Heart left ventricle (tissue), 16 donors: ENCODE measurements at places on chromosomes 2 and 18.

DNA sequence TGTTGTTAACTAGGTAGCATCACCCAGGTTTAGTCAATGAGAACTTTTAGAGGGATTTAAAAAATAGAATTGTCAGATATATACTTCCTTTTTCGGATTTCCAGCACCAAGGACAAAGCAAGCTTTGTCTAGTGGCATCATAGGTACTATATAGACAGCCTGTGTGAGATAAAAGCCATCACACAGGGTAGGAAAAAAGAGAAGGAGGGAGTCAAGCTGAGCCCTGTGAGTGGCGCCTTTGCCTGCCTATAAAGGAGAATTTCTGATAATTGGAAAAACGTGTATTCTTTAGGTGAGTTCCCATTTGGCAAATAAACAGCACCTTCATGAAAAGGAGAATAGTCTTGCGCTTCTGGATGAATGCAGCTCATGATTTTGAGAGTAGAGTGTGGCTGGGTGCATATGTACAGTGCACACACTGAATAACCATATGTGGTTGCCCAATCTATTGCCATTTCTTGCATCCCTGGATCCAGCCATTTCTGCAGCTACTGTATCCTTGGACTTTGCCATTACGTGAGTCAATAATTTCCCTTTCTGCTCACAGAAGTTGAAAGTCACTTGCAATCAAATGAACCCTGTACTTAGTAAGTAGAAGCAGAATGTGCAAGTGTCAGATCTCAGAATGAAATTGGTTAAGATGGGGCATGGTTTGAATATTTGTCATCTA is 559.9 kb upstream of the MEX3C start:
- no peaks in the 10 kb centered on the region for H3K27me3 ChIP-seq
- no peak overlapping the region for H3K4me3 ChIP-seq
- no peak for DNase-seq
- H3K36me3 ChIP-seq: no peaks in the 10 kb centered on the region
- no peak overlapping the region for H3K27ac ChIP-seq

DNA sequence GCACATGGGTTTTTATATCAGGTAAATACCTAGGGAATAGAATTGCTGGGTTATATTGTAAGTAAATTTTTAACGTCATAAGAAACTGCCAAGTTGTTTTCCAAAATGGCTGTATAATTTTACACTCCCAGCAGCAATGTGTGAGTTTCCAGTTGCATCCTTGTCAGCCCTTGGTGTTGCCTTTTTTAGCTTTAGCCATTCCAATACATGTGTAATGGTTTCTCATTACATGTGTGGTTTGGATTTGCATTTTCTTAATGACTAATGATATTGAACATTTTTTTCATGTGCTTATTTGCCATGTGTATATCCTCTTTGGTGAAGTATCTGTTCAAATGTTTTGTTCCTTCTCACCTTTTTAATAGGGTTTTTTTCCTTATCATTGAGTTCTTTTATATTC is 70.8 kb downstream of the ABI2 start:
- no peak for DNase-seq
- no peaks in the 10 kb centered on the region for H3K27me3 ChIP-seq
- H3K4me3 ChIP-seq: no peak overlapping the region
- H3K4me1 ChIP-seq: no peaks in the 10 kb centered on the region

GRCh38 chr2:196563876-196564275 is 75.6 kb upstream of the CCDC150 start:
- H3K27me3 ChIP-seq: no peaks in the 10 kb centered on the region
- no peak for DNase-seq
- H3K4me3 ChIP-seq: no peak overlapping the region
- H3K4me1 ChIP-seq: peaks cover 5% of the 10 kb centered on the region
- H3K36me3 ChIP-seq: no peaks in the 10 kb centered on the region
- no peak overlapping the region for H3K27ac ChIP-seq

- no peaks in the 10 kb centered on the region for H3K36me3 ChIP-seq
- no peaks in the 10 kb centered on the region for H3K27me3 ChIP-seq
- H3K4me3 ChIP-seq: no peak overlapping the region
- H3K27ac ChIP-seq: peak overlapping the region; percentile 61
These were observed 26.8 kb upstream of the SP3 start for GRCh38 chr2:173991856-173992588.

- DNase-seq: no peak
- no peak overlapping the region for H3K4me3 ChIP-seq
- no peaks in the 10 kb centered on the region for H3K27me3 ChIP-seq
- H3K27ac ChIP-seq: no peak overlapping the region
These were observed 9.0 kb upstream of the HIBCH start for GRCh38 chr2:190328573-190329147.

- H3K27me3 ChIP-seq: no peaks in the 10 kb centered on the region
- no peaks in the 10 kb centered on the region for H3K4me1 ChIP-seq
- DNase-seq: no peak
- no peak overlapping the region for H3K4me3 ChIP-seq
These were observed 325.8 kb downstream of the DYSF start for GRCh38 chr2:71778936-71779773.

DNA sequence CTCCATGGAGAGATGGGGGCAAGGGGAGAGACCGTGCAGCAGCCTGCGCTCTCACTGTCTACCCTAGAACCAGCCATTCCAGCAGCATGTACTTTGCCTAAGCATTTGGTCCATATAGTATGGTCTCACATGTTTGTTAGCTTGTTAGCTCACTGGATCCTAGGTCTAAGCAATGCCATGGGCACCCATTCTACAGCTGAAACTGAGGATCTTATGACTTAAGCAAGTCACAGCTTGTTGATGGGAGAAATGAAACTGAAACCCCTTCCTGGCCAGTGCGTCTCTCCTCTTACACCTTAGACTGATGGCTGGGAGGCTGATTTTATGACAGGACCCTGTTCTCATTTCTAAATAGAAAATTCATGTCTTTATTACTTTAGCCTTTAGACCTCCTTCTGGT is 90.1 kb downstream of the EPAS1 start:
- peaks cover 36% of the 10 kb centered on the region for H3K4me1 ChIP-seq
- no peak overlapping the region for H3K27ac ChIP-seq
- H3K27me3 ChIP-seq: no peaks in the 10 kb centered on the region
- peaks cover 62% of the 10 kb centered on the region for H3K36me3 ChIP-seq
- H3K4me3 ChIP-seq: no peak overlapping the region

DNA sequence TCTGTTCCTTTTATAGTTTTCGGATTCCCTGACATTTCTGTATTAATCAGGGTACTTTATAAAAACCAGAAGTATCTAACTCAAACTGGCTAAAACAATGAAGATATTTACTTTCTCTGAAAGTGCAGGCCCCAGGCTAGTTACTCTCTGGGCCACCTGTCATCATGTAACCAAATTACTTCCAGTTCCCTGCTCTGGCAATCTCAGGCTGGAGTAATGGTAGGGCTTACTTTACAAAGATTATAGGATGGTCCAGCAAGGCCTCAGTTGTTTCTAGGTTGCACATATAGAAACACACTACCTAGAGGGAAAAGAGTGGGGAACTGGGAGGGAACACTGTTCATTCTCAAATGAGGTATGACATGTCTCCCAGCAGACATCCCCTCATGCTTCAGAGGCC is 74.8 kb downstream of the CHST9 start:
- H3K27me3 ChIP-seq: no peaks in the 10 kb centered on the region
- DNase-seq: no peak
- H3K4me1 ChIP-seq: no peaks in the 10 kb centered on the region
- no peak overlapping the region for H3K27ac ChIP-seq
- no peak overlapping the region for H3K4me3 ChIP-seq
- H3K36me3 ChIP-seq: no peaks in the 10 kb centered on the region

DNA sequence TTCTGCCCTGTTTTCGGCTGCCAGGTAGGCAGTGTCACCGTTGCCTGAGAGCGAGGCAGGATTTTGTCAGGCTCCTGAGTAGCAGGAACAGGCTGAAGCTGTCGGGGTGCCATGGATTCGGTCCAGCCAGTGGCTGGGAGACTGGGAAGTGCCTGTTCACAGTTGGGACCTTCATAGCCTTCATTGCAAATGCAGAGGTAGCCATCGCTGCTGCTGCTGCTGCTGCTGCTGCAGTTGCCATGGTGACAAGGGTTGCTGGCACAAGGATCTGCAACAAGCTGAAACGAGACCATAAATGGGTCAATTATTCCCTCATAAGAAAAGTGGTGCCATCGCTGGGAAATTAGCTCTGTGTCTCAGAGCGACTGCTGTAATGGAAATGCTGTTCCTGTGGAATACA is 122.7 kb downstream of the DNER start:
- no peaks in the 10 kb centered on the region for H3K27me3 ChIP-seq
- H3K4me3 ChIP-seq: no peak overlapping the region
- DNase-seq: no peak
- no peak overlapping the region for H3K27ac ChIP-seq

DNA sequence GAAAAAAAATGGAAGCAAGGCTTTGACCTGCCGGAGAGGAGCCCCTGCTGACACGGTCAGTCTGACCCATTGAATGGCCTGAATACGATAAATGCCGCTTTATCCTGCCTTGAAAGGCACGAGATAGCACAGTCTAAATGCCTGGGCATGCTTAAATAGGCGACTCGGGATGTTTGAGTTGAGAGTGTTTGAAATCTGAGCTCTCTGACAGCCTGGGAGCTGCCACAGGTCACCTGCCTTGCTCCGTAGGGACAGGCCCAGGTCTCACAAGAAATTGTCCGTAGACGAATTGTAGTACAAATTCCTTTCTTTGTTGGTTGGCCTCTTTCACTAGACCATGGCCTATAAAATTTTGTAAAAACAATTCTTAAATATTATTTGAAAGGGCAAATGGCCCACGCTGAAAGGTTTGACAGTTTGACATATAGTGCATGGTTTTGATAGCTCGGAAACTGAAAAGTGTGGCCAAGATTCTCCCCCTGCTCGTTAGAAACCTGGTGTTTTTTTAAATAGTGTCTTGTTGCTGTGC is 72.8 kb downstream of the MEIS1 start:
- peaks cover 22% of the 10 kb centered on the region for H3K4me1 ChIP-seq
- no peak for DNase-seq
- no peaks in the 10 kb centered on the region for H3K27me3 ChIP-seq
- no peak overlapping the region for H3K4me3 ChIP-seq
- no peaks in the 10 kb centered on the region for H3K36me3 ChIP-seq

DNA sequence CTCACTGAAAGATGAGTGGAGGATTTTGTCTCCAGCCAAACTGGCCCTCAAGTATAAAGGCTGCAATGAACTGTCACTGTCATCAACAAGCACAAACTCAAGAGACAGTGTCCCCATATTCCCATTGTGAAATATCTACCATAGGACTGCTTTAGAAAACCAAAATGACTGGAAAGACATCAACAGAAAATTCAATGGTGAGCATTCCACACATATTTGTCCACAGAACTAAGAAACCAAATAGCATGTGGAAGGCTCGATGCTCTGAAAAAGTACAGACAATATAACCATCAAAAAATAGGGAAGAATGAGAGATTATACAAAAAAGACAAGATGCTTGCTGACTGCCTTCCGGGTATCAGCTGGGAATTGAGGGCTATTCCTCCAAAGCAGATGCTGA is 37.6 kb downstream of the TGFBRAP1 start:
- H3K4me1 ChIP-seq: peaks cover 5% of the 10 kb centered on the region
- H3K36me3 ChIP-seq: no peaks in the 10 kb centered on the region
- DNase-seq: no peak
- no peaks in the 10 kb centered on the region for H3K27me3 ChIP-seq
- H3K27ac ChIP-seq: no peak overlapping the region

GRCh38 chr18:29648891-29649290 is 1393.7 kb downstream of the DSC3 start:
- H3K36me3 ChIP-seq: no peaks in the 10 kb centered on the region
- no peak overlapping the region for H3K4me3 ChIP-seq
- H3K27me3 ChIP-seq: no peaks in the 10 kb centered on the region
- no peak for DNase-seq
- H3K27ac ChIP-seq: no peak overlapping the region
- H3K4me1 ChIP-seq: no peaks in the 10 kb centered on the region

DNA sequence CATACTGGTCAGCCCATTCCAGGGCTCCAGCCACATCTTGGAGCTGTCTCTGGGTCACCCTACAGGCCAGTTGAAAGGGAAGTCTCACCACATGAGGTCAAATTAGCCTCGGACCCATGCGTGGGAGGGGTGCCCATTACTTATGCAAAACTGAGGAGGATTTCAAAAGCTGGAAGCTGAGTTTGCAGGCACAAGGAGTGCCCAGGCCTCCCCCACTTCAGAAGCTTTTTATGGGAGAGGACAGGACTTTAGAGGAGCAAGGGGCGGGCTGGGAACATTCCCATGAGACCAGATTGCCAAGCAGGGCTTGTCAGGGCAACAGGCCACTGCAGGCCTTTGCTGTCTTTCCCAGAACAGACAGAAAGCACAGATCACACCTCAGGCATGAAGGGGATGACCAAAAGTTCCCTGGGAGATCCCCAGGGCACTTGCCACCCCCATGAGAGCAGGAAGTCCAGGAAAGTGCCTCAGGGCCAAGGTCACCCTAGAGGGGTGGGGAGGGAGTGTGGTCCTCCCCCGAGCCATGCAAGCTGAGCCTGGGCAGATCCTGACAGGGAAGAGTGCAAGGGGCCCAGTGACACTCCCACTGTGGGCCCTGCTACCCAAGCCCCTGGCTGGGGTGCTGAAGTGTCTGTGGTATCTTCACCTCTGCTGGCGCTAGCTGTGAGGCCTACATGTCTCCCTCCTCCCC is 267.7 kb downstream of the BCL11A start:
- H3K36me3 ChIP-seq: no peaks in the 10 kb centered on the region
- no peaks in the 10 kb centered on the region for H3K27me3 ChIP-seq
- no peak overlapping the region for H3K4me3 ChIP-seq

- H3K27ac ChIP-seq: no peak overlapping the region
- H3K27me3 ChIP-seq: no peaks in the 10 kb centered on the region
- H3K4me3 ChIP-seq: no peak overlapping the region
- H3K4me1 ChIP-seq: peaks cover 5% of the 10 kb centered on the region
These were observed 28.0 kb downstream of the STEAP3 start for GRCh38 chr2:119251652-119252051.

DNA sequence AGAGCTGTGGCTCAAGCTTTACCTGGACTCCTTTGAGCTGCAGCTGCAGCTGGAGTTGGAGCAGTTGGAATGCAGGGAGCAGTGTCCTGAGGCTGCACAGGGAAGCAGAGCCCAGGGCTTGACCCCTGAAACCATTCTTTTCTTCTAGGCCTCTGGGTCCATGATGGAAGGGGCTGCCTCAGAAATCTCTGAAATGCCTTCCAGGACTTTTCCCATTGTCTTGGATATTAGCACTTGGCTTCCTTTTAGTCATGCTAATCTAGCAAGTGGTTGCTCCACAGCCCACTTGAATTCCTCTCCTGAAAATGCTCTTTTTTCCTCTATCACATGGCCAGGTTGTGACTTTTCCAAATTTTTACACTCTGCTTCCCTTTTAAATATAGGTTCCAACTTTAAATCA is 108.6 kb upstream of the RNF152 start:
- no peaks in the 10 kb centered on the region for H3K4me1 ChIP-seq
- H3K27ac ChIP-seq: no peak overlapping the region
- no peak for DNase-seq
- H3K36me3 ChIP-seq: no peaks in the 10 kb centered on the region
